ENCODE measurements at places on chromosomes 6 and 20.
A peak's percentile ranks its signal among the peaks of the same experiment; 100 is the strongest.

- no peak for DNase-seq
Observed at GRCh38 chr6:73898599-73898998, 202.6 kb downstream of the CD109 start.

GRCh38 chr20:54078296-54078984 is 8.0 kb upstream of the BCAS1 start:
- no peak for DNase-seq

DNA sequence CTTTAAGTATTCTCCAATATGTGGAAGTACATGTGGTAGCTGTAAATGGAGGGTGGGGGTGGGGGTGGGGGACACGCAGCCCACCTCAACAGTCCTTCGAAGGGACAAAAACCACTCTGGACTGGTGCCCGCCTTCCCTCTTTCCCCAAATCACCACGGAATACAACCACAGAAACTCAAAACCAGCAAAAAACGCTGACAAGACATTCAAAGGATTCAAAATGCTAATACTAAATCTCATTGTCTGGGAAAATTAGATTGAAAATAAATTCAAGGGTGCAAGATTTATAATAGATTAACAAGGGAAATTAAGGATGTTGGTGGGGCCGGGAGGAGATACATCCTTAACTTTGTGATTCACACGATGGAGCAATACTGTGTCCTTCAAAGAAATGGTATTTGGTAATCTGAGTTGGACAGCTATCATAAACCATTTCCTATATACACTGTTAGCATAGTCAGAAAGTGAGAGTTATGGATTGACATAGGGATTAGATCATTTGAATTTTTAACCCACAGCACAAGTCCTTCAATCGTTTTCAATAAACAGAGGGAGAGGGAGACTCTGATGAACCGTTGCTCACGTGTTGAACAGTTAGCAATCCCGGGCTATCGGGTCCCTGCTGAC is 766 bp upstream of the TBC1D22B start:
- no peak for DNase-seq

GRCh38 chr6:72288592-72288991 is 333.3 kb upstream of the KCNQ5 start:
- no peak for DNase-seq

GRCh38 chr6:168058691-168059551 is 20.1 kb downstream of the FRMD1 start:
- DNase-seq: no peak

DNA sequence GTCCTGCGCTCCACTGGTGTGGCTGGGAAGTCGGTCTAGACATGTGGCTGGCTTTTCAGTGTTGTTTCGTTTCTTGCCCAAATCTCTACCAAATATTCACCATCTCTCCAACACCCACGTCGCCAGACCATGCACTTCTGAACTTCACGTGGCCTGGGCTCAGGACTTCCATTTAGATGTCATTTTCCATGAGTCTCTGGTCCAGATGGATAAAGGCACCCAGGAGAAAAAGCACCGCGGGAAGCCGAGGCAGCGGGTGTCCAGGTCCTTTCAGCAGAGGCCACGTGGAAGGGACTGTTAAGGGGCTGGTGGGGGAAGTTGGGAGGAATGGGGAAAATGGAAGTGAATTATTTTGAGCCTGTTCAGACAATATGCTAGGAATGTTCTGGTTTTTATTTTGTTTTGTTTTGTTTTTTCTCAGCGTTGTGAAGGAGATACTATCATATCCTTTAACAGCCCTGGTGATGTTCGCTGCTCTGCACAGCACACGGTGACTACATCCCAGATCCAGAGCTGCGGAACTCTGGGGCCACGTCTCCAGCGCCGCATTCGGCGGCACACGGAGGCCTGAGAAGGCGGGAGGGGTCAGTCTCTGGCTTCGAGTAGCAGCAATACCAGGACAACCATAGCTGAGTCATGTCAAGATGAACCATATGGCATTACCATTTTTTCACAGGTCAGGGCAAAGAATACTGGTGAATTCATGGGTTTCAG is 230.3 kb downstream of the THBS2 start:
- no peak for DNase-seq

DNA sequence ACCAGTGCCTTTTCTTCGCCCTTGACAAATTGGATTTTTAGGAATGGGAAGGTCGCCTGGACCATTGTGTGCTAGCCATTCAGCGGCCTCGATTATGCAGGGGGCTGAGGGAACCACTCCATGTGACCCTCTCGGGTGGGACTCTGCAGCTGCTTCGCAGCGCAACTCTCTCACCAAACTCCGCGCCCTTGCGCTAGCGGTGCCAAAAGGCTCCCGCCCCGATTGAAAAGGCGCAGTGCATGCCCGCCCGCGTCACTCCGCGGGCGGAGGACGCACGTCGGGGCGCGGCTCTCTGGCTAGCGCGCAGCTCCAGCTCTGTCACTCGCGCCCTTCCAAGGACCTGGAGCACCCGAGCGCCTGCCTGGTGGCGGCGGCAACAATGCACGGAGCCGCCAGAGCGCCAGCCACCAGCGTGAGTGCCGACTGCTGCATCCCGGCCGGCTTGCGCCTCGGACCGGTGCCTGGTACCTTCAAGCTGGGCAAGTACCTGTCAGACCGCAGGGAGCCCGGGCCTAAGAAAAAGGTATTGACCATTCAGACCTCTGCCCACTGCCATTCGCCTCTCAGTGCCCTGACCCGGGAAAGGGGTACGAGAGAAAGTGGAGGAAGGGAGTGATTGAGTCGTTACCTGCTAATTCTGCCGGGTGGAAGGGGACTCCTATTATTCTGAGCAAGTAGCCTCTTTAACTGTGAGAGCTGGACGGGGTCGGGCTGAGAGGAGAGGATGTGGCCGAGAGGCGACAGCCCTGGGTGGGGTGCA is at the start of gene PRDM13:
TSS of gene PRDM13 (plus strand) at position 178 of the 760 bp plus-strand sequence. CDS start at position 380, 202 bp downstream.
- no peak for DNase-seq

DNA sequence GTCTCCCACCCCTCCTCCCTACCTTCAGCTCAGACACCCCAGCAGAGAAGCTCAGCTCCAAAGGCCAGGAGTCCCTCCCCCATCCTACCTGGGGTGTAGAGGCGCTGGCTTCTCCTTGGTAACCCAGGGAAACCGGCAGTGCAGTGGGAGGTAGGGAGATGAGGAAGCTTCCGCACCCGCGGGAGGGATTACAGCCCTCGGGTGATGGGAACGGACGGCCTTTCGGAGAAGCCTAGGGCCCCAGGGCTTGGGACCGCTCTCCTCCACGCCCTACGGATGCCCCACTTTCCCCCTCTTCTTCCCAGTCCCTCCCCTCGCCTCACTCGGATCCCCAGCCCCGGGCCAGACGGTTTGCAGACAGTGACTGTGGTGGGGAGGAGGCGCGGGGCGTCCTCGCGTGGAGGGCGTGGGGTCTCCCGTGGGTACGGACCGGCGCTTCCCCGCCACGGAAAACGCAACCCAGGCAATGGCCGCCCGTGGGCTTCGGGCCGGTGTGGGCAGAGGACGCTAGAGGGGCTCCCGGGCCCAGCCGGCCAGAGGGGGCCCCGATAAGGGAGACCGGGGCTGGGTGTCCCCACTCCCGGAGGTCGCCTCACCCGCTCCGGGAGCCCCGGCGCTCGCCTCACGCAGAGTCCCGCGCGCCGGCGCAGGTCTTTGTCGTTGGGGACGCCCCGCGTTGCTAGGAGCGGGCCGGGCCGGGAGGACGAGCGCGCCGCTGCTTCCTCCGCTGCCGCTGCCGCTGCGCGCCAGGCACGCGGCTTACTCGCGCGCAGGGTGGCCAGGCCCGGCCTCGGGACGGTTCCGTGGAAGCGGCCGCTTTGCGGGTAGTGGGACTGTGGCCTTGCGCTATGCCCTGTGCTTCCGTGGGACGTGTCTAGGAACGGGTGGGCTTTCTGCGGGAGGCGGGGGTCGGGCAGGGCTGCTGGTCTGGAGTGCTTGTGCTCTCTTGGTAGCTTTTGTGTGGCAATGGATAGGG is 15.8 kb downstream of the AARS2 start:
- no peak for DNase-seq

DNA sequence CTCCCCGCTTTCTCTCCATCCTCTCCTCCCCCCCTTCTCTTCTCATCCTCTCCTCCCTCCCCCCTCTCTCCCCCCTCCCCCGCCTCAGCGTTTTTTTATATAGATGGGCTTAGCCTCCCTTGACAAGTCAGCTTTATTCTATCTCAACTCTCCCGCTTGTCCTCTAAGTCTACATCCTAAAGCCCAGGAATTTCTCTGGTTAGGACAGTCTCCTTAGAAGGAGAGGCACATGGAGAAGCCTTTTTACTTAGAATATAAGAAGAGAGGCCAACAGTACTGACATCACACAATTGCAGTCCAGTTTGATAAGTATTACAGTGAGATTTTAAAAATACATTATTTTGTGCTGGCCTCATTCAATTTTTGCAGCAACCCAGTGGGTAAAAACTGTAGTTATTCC is 83.5 kb downstream of the LYRM2 start:
- DNase-seq: no peak

DNA sequence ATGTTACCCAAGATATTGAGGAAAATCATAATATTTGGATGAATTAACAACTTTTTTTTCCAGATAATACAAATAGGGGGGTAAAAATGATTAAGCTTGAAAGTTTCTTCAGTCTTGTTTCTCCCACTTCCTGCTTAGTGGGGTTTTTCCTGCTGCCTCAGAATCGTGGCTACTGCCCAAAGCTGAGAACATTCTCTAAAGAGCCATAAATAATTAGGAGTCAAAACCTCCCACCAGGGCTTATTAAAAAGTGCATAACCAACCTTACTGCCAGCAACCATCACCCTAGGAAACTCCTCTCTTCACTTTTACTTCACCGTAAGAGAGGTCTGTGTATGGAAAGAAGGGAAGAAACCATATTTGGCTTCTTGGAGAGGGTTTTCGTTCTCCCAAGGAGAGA is 9.0 kb upstream of the LCA5 start:
- no peak for DNase-seq

- peak; percentile 73 for DNase-seq
Observed at GRCh38 chr20:1895674-1896483, 672 bp downstream of the SIRPA start.

DNA sequence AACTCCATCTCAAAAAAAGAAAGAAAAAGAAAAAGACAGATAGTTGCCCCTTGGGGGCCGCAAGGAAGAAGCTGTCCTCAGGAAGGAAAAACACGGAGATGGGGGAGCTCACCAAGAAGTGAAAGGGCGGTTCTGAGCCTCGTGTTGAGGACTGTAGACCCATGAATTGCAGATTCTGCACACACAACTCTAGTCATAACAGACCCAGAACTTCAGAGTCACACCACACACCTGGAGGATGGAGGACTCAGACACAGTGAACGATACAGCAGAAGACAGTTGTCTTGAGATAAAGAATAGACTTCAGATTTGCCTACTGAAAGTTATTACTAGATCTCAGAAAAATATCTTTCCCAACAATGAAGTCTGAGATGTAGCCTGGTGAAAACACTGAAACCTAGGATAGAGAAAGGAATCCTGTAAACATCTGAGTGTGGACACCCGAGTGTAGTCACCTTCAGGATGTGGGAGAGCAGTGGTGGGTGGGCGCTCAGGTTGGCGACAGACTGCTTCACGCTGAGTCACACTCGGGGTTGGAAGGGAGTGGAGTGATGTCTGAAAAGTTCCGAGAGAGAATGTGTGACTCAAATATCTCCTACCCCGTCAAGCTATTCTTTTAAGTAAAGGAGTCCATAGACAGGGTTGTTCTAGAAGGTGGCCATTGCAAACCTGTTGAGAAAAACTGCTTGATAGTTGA is 88.1 kb downstream of the MAP3K4 start:
- DNase-seq: peak; percentile 62

- no peak for DNase-seq
Observed at GRCh38 chr6:167113047-167113754, 9.7 kb upstream of the CCR6 start.

DNA sequence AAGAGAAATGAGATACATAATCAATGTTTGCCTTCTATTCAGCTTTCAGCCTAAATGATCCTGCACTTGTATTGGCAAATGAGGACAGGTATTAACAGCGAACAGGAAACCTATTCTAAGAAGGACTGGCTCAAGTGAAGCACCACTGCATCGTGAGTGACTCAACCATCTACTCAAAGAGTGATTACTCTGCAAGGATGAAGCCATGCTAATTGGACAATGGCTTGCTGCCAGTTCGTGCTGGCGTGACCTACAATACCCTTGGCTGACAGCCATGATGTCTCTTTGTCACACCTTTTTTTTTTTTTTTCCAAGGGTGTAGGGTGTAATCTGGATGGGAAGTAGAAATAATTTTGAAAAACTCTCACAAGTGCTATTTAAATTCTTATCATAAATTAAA is 104.9 kb downstream of the GJA10 start:
- peak; percentile 29 for DNase-seq

- DNase-seq: peak; percentile 83
Observed at GRCh38 chr20:25551413-25552215, 33.7 kb downstream of the NINL start.

GRCh38 chr20:64130271-64130670 is 22.9 kb upstream of the NPBWR2 start:
- no peak for DNase-seq

DNA sequence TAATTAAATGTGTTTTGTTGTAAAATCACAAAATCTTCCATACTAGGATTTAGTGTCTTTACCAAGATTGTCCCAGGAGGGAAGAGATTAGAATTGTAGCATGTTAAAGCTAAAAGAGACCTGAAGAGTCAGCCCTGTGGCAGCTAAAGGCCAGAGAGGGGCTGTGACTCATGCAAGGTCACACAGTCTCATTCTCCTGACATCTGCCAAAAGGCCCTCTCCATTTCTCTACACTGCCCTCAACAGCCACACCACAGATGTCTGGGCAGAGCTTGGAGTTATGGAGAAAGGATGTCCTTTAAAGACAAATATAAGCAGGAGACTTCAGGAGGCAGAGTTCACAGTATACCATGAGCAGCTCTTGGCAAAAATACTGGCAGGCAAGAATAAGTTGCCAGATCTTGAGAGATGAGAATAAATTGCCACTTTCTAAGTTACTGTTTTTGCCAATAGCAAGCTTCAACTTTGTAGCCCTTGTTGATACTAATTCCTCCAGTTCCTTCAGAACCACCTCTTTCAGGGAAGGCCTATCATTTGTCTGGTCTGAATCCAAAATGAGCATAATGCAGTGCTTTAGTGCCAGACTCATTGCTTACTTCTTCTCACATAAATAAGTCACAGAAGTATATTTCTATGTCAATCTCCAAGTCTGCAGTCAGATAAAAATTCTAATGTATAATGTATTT is 41.7 kb downstream of the AKIRIN2 start:
- DNase-seq: peak; percentile 52

DNA sequence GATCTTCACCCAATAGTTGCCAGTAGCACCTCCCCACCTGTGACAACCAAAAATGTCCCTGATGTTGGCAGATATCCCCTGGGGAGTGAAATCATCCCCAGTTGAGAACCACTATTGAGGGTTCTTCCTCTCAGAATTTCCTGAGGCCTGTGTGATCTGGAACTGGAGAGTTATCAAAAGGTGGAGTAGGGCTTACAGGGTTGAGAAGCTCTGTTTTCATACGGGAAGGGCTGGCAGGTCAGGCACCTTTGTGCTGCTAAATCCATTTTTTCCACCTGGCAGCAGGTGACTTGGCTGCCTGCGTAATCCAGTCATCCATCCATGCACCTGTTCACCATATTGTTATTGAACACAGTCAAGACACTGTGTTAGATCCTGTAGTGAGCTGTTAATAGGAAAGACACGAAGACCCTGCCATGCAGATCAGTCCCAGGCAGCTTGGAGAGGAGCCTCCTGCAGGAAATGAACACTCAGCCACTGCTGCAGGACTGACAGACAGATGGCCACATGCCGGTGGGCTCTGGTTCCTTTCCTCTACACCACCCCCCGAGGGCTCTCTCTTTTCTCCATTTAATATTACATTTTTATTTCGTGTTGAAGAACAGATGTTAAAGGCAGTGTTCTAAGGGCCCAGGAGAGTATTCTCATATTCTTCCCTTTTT is 5.4 kb downstream of the DUSP22 start:
- DNase-seq: no peak

- DNase-seq: peak; percentile 73
Observed at GRCh38 chr6:83057705-83058321, 7.8 kb downstream of the UBE3D start.

- no peak for DNase-seq
Observed at GRCh38 chr6:41799559-41799911, 12.0 kb downstream of the TOMM6 start.

Data from islet precursor cell (in vitro differentiated cells).